ENCODE measurements at places on chromosomes 7 and 10. TPM values are rescaled to one million over a fixed set of nuclear protein-coding genes. Genes with fewer than 3 reads are reported as not detected.

The HGF gene
- 0.39 TPM for total RNA-seq

The MYPN gene
- under 0.01 TPM for total RNA-seq

The RAMP3 gene
- total RNA-seq = not detected

The GALNT17 gene
- total RNA-seq = 0.79 TPM

The ZNF239 gene
- 4.4 TPM for total RNA-seq

The SH2D4B gene
- total RNA-seq = 0.22 TPM

The IFIT1B gene
- total RNA-seq = not detected

The CUZD1 gene
- total RNA-seq = 0.39 TPM

The TBXAS1 gene
- 5.0 TPM for total RNA-seq

The BNIP3 gene
- 35.7 TPM for total RNA-seq

The SAP25 gene
- 0.79 TPM for total RNA-seq

The FGFR2 gene
- 16.1 TPM for total RNA-seq

The NYAP1 gene
- total RNA-seq = 0.87 TPM

The SYCE1 gene
- total RNA-seq = not detected

The LGI1 gene
- not detected for total RNA-seq

The ANXA8L1 gene
- total RNA-seq = 465 TPM

The LBX1 gene
- total RNA-seq = not detected

The SLC18A3 gene
- total RNA-seq = 44.6 TPM

The C10orf143 gene
- total RNA-seq = 1.4 TPM

The EPHA1 gene
- 40.8 TPM for total RNA-seq

The MCM10 gene
- total RNA-seq = 3.5 TPM

The SCIN gene
- 0.79 TPM for total RNA-seq

The LRRC61 gene
- total RNA-seq = 7.9 TPM

The INHBA gene
- total RNA-seq = 1.6 TPM

The GPR15LG gene
- not detected for total RNA-seq

The EMX2 gene
- total RNA-seq = not detected

The CXCL12 gene
- total RNA-seq = 0.79 TPM

The POM121 gene
- total RNA-seq = 6.7 TPM

The GRM3 gene
- total RNA-seq = not detected

The PPP1R9A gene
- total RNA-seq = 1.6 TPM

The OPN4 gene
- not detected for total RNA-seq

The GPRIN2 gene
- 4.7 TPM for total RNA-seq

The ARMC3 gene
- not detected for total RNA-seq

The FGFBP3 gene
- total RNA-seq = 1.2 TPM

The ECHDC3 gene
- 5.2 TPM for total RNA-seq

The NEUROG3 gene
- total RNA-seq = not detected

The ACHE gene
- 1.5 TPM for total RNA-seq

The CLDN15 gene
- total RNA-seq = 4.9 TPM

The AMZ1 gene
- 16.2 TPM for total RNA-seq

The POLL gene
- total RNA-seq = 18.8 TPM

Measured in placental epithelial cell (primary cell).